ENCODE measurements at places on chromosomes 2 and 18.

DNA sequence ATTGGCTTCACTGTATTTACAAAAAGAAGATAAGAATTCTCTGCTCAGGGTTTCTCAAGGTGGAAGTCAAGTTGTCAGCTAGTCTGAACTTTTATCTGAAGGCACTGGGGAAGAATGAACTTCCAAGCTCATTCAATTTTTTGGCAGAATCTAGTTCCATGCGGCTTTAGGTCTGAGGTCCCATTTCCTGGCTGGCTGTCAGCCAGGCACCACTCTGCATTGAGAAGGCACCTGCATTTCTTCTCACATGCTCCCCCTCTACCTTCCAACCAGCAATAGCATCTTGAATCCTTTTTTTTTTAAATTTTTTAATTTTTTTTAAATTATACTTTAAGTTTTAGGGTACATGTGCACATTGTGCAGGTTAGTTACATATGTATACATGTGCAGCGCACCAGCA is 46.2 kb upstream of the RPE start:
- no peak for DNase-seq

- no peak for DNase-seq
These were observed 8.0 kb upstream of the COL3A1 start for GRCh38 chr2:188966079-188966571.

DNA sequence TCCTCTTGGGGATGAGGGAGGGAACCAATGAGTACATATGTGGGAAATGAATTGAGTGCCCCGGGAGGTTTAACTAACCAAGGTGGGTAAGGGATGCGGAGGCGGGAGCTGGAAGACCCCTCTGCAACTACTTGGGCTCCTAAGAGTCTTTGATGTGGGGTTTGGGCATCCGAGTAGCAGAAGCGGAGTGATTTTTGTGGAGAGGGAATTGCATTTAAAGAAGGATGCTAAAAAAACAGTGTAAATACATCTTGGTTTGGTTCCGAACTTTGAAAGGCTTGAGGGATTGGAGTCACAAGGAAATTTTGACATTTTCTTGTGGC is 215.7 kb downstream of the MCFD2 start:
- DNase-seq = no peak

DNA sequence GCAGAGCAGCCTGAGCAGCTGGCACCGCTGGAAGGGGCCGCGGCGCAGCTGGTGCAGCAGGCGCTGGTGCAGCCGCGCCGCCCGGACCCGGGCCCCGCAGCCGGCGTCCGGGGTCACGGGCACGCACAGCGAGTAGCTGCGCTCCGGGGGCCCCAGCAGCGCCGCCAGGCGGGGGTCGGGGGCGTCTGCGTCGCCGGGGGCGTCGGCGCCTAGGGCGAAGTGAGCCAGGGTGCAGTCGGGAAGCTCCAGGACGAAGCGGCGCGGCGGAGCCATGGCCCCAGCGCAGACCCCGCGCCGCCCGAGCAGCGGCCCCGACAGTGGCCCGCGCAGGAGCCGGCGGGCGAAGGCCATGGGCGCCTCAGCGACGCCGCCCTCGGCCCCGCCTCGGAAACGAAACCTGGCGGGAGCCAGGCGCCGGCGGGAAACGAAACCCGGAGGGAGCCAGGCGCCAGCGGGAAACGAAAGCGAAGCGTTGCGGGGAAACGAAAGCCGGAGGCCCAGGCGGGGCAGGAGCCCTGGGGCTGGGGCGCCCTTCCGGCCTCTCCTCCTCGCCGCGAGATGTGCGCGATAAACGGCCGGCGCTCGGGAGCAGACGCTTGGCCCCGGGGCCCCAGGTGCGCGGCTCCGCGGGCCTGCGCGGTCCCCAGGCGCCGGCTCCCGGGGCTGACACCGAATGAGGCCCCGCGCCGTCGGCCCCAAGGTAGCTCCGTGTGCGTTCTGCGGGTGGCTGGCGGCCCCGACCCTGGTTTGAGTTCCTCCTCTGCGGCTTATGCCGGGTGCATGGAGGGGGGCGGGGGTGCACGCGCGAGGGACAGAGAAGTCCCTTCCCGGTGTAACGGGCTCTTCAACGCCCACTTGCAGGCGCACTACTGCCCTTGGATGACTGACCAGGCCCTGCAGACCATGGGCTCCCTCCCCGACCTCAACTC is at the start of gene CMPK2:
TSS of gene CMPK2 (minus strand) at position 562 of the 929 bp plus-strand sequence. CDS start at position 351, 211 bp downstream.
- DNase-seq = peak; percentile 91

- no peak for DNase-seq
These were observed 537.6 kb upstream of the SETBP1 start for GRCh38 chr18:44143072-44143471.

- DNase-seq = no peak
These were observed 353.6 kb downstream of the ARHGAP15 start for GRCh38 chr2:143482771-143483170.

DNA sequence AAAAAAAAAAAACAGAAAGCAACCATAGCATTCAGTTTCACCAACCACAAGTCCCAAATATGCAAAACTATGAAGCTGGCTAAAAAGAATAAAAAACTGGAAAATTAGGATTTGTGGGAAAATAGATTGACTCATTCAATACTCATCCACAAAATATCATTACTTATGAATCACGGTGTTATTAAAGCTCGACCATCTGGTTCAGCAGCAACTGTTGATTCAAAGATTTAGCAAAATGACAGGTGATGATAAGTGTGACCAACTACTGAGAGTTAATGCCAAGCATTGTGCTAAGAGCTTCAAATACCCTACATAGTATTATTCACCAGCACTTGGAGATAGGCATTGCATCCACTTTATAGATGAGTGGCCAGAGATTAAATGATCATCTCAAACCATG is 26.2 kb upstream of the XDH start:
- no peak for DNase-seq

- DNase-seq = no peak
These were observed 1.6 kb downstream of the CAVIN2 start for GRCh38 chr2:191845248-191845715.

DNA sequence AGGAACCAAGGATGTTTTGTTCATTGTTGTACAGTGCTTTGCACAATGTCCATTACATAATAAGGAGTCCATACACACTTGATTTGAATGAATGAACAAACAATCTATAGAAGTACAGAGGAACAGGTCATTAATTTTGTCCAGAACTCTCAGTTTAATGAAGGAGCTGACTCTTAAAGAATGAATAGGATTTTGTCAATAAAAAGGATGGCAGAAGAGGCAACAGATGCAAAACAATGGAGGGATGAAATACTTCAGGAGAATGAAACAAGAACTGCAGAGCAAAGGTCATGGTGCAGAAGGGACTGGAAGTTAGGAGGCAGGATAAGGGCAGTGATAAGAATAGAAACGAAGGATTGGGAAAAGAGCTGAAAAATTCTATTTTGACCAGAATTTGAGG is 28.7 kb upstream of the COL5A2 start:
- no peak for DNase-seq

GRCh38 chr2:11541693-11542274 is 7.9 kb downstream of the GREB1 start:
- DNase-seq = no peak

- DNase-seq = no peak
These were observed 144.2 kb upstream of the LRRTM4 start for GRCh38 chr2:77666251-77666980.

GRCh38 chr2:116754381-116755101 is 1060.0 kb upstream of the DDX18 start:
- DNase-seq = no peak

DNA sequence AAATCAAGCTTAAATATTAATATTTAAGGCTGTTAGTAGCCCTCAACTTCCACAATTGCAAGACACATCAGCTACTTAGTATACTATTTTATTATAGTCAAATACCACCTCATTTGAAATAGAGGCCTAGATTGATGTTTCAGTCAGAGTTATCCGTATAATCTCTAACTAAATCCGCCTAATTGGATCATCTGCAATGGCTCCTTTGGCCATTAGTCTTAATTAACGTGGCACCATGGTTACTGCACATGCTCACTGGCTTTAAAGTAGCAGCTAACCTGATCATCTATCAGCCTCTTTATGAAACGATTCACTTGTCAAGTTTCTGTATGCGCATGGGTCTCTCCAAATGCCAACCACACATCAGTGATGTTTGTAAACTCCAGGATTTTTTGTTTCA is 112.3 kb downstream of the COLEC12 start:
- no peak for DNase-seq

DNA sequence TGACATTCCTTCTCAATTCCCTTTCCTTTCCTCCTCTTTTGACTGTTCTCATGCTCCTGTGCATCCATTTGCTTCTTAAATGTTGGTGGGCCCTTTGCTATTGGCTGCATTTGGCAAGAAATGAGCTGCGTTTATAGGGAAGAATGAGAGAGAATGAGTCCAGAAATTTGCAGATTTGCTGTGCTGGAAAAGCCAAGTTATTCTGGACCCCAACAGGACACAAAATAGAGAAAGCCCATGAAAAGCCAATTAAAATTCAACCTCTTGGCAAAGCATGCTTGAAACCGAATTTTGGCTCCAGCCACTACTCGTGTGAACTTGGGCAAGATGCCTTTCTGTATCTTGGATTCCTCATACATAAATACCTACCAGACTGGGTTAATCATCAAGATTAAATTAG is 1.3 kb upstream of the SCLY start:
- no peak for DNase-seq

DNA sequence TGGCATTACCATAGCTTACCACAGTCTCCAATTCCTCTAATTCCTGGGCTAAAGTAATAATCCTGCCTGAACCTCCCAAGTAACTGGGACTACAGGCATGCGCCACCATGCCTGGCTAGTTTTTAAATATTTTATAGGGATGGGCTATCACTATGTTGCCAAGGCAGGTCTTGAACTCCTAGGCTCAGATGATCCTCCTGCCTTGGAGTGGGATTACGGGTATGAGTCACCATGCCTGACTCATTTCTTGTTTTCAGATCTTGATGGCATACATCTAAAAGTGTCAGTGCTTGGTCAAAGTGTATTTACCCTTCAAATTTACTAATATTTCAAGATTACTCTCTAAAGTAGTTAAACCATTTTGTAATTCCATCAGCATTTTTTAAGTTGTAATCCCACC is 9.4 kb upstream of the SOCS6 start:
- DNase-seq = no peak

GRCh38 chr2:219783359-219783975 is 156.0 kb downstream of the SLC4A3 start:
- DNase-seq = no peak

GRCh38 chr2:96325041-96325883 is at the start of gene ITPRIPL1:
Gene ITPRIPL1 (plus strand): TSS chr2:96325317. CDS start chr2:96325840, 523 bp downstream.
- no peak for DNase-seq

GRCh38 chr2:200172944-200173581 is 133.4 kb upstream of the SPATS2L start:
- no peak for DNase-seq

- DNase-seq = no peak
These were observed 861.7 kb upstream of the CNTNAP5 start for GRCh38 chr2:123163398-123163797.

DNA sequence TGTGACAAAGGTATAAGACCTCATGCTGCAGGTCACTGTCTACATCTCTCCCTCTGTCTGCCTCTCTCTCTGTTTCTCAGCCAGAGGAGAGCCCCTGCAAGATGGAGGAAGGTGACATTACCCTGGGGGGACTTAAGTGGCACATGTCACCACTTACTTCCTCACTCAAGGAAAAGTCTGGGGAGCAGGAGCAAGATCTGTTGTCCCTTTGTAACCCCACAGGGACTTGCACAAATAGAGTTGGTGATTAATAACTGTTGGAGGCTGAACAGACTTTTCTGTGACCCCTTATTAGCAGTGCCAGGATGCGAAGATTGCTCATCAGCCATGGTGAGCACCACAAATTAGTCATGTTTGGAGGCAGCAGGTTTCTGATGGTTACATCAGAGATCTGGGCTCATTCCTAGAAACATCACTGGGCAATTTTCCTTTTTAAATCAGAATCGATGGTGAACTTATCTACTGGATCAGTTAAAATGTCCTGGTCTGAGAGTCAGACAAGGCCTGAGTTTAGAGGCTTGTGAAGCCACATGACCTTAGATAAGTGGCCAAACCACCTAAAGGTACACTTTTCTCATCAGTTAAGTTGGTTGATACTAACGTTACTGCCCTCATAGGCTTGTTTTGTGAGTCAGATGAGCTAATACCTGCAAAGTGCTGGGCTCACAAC is 81.2 kb upstream of the LTBP1 start:
- no peak for DNase-seq

DNA sequence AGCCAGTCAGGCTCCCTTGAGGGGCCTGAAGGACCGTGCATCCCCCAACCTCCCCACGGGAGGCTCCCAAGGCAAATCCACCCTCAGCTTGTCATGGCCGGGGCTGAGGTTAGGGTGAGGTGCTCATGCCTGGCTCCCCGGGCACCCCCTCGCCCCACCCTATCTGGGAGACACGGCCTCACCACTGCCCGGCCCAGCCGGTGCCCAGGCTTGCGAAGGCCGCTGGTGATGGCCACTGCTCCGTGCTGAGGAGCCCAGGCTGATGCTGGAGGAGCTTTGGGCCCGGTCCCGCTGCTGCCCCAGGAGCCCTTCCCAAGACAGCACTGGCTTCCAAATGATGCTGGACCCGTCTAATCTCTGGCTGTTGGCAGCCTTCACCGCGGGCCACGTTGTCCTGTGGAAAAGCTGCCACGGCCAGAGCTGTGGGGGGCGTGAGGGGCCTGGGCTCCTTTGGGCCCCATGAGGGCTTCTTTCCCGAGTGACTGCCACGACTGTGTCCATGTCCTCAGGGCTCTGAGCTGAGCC is 135.7 kb upstream of the CTDP1 start:
- no peak for DNase-seq

DNA sequence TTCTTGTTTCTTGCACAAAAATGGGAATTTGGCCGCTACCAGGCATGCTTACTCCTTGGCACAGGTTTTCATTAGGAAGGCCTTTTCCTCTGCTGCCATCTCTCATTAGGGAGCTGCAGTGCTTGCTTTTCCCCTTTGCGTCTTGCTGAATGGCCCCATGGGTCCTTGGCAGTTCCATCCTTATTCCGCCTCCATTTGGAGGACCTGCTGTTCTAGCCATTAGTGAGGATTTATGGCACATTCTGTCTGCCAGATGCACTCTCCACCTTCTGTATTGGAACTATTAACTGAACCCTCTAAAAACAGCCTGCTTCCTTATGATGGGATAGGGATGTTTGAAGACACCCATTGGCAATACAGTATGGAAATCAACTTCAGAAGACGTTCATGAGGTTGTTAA is 103.5 kb upstream of the NOSTRIN start:
- DNase-seq = no peak

GRCh38 chr2:237482485-237482884 is 4.6 kb upstream of the MLPH start:
- DNase-seq = peak; percentile 84

GRCh38 chr18:66734451-66734850 is 130.6 kb upstream of the CDH19 start:
- no peak for DNase-seq

GRCh38 chr2:111972955-111973565 is 74.7 kb downstream of the MERTK start:
- DNase-seq = no peak

GRCh38 chr2:71380665-71381064 is 49.1 kb downstream of the ZNF638 start:
- no peak for DNase-seq

DNA sequence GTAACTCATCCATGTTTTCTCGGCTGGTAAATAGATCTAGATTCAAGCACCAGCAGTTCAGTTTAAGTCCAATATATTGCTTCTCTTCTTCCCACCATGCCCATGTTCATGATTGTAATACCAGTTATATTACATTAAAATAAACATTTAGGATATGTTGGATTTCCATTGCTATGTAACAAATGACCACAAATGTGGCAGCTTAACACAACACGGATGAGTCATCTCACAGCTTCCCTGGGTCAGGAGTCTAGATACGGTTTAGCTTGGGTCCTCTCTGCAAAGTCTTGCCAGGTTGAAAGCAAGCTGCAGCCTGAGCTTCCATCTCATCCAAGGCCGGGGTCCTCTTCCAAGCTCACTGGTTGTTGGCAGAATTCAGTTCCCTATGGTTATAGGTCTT is 39.4 kb upstream of the SMAD2 start:
- no peak for DNase-seq

Data from cardiac septum (tissue), 1 donor.